ENCODE measurements at places on chromosomes 16 and 17.

GRCh38 chr16:84498859-84499620 lies 5.4 kb downstream of the MEAK7 start:
- DNase-seq: no peak

- DNase-seq: no peak
These were observed 47.1 kb upstream of the CLEC19A start for GRCh38 chr16:19238406-19238805.

- no peak for DNase-seq
These were observed 769.1 kb upstream of the CDH8 start for GRCh38 chr16:62805221-62805857.

DNA sequence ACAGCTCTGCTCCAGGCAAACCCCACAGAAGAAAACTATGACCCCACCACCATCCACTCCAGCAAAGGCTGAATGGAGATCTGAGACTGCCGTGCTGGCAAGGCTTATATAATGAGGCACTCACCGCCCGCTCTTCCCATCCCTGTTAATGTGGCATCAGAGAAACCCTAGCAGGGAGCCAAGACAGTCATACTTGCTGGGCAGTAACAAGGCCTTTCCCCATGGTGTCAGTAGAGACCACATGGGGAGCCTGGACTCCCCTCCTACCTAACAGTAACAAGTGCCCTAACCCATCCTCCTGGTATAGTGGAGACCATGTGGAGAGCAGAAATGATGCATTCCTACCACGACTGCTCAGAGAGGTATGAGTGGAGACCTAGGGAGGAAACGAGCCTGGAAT lies 235.2 kb downstream of the C16orf78 start:
- DNase-seq: no peak

DNA sequence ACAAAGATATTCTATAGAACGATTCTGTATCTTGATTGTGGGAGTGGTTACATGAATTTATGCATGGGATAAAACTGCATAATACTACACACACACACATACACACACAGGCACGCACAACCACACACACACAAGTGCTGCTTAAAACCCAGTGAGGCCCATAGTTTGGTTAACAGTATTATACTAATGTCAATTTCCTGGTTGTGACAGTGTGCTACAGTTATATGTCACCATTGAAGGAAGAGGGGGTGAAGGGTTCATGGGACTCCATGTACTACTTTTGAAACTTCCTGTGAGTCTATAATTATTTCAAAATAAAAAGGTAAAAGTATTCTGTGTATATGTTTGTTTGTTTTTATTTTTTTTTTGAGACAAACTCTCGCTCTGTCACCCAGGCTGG lies 8.1 kb downstream of the ZC3H7A start:
- DNase-seq: no peak

GRCh38 chr17:6137716-6138502 lies 67.7 kb downstream of the WSCD1 start:
- no peak for DNase-seq

GRCh38 chr16:5220705-5221104 lies 123.1 kb upstream of the EEF2KMT start:
- DNase-seq: no peak

GRCh38 chr17:2449486-2449885 lies 48.6 kb upstream of the MNT start:
- no peak for DNase-seq

DNA sequence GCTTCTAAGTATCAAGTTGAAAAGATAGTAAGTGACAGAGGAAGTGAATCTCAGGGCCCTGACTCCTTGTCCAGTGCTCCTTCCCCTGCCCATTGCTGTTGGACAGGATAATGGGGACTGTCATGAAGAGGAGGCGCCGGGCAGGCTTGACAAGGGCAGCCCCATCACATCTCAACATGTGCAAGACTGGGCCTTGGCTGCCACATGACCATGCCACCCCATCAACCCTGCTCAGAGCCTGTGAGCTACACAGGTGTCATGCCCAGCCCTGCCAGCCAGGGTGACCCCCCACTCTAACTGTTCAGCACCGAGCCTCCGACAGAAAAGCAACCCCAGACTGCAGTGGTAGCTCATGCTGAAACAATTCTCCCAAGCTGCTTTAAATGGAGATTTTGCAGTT lies 171.6 kb downstream of the C16orf78 start:
- no peak for DNase-seq

DNA sequence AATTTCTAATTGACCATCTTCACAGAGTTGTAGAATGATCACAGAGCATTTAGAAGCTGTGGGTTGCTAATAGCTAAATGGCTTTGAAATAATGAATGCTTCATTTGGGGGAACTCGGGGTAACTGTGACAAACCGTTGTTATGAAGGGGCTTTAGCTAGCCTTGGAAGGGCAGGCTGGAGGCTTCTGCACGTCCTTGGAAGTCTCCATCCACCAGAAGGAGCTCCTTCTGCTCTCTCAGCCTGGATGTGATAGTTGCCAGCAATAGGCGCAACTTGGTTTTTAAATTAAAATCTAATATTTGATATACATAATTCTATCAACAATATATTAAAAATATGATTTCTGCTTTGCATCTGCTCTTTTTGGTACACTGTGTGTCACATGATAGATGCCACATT lies 200.5 kb downstream of the RPTOR start:
- DNase-seq: no peak

GRCh38 chr17:31680126-31680525 lies 178.9 kb downstream of the COPRS start:
- DNase-seq: no peak

GRCh38 chr16:2284797-2285576 lies 17.1 kb upstream of the RNPS1 start:
- no peak for DNase-seq

DNA sequence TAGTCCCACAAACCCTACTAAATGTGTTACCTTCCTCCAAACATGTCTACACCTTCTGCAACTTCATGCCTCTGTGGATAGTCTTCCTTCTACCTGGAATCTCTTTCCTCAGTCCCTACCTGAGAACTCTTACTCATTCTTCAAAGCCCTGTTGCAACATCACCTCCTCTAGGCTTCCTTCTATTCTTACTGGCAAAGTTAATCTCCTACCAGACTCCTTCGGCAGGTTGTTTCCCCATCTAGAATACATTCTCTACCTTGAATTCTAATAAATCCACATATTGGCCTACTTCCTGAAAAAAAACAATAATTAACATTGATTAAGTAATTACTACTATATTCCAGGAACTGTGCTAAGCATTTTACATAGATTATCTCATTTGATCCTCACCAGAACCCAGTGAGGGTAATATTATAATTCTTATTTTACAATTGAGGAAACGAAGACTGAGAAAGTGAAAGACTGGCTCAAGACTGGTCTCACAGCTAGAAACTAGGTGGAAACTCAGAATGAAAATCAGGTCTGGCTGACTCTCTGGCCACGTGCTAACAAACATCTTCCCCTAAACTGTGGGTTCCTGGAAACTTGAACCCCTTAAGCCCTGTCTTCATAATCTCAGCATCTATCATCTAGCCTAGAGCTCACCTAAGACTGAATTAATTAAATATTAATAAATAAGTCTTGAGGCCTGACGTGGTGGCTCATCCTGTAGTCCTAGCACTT lies 4.6 kb upstream of the STAT3 start:
- no peak for DNase-seq

DNA sequence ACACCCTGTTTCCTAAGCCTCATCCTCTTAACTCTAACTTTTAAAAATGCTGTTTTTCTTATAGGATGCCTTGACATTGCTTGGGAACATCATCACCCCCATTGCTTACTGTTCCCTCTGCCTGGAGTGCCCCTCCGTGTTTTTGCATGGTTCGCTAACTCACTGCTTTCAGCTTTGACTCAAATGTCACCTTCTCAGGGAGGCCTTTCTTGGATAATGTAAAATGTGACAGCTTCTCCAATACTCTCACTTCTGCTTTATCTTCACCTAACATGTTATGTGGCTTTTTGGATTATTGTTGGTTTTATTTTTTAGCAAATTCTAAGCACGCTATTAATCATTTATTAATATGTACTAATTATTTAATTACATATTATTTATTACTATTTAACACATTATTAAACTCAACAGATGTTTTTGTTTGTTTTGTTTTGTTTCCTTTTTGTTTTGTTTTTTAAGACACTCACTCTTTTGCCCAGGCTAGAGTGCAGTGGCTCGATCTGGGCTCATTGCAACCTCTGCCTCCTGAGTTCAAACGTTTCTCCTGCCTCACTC lies 3.8 kb downstream of the CRYM start:
- no peak for DNase-seq

DNA sequence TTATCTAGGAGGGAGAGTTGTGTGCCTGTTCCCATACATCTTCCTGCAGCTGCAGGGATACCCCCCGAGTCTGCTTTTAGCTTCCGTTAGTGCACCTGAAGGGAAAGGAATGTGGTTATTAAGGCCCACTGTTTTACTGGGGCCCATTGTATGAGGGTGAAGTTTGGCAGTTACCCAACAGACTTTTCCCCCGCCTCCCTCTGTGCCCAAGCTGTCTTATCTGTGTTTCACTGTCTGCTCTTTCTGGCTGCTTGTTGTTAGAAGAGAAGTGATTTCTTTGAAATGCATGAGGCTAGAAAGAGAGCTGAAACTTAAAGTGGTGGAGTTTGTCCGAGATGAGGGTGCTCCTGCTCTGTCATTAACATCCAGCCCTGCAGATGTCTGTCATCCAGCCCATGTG lies 7.4 kb upstream of the OR1A2 start:
- no peak for DNase-seq

GRCh38 chr16:82609140-82609539 lies 17.6 kb upstream of the CDH13 start:
- DNase-seq: no peak

- DNase-seq: no peak
These were observed 3.2 kb upstream of the MRPL58 start for GRCh38 chr17:75009139-75009724.

DNA sequence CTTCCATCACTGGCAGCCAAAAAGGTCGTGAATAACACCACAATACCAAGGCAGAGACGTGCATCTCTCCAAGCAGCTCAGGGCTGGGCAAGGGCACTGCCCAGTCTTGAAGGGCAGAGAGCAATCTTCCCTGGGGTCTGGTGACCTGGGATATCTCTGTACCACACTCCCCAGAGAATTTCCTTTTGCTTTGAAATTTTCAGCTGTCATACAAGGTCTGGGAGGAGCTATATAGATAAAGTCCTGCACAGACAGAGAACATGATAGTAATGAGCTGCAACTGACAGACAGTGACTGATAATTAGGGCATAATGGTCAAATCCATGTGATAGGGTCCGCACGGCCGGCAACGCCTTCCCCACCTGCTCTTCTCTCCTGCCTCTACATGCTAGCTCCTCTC lies 68.2 kb downstream of the DYNLRB2 start:
- DNase-seq: no peak

DNA sequence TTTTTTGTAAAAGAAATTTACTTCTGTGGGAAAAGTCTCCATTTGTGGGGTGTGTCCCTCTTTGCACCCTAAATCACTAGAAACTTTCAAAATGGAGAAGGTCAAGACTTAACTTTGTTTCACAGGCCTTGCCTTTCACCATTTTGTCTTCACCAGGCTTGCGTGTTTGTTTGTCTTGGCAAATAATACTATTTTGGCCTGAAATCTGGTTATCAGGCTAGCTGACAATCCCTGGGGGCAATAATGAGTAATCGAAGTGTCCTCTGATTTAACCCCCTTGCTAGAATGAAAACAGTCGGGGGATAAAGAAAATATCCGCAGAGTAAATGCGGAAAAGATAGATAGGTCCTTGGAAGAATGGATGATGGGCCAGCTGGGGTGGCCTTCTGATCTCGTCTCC lies 34.5 kb downstream of the SLC39A11 start:
- DNase-seq: no peak

- DNase-seq: no peak
These were observed 320 bp upstream of the KRTAP4-2 start for GRCh38 chr17:41178341-41178740.

GRCh38 chr16:12459391-12460063 lies 344.2 kb downstream of the CPPED1 start:
- no peak for DNase-seq

DNA sequence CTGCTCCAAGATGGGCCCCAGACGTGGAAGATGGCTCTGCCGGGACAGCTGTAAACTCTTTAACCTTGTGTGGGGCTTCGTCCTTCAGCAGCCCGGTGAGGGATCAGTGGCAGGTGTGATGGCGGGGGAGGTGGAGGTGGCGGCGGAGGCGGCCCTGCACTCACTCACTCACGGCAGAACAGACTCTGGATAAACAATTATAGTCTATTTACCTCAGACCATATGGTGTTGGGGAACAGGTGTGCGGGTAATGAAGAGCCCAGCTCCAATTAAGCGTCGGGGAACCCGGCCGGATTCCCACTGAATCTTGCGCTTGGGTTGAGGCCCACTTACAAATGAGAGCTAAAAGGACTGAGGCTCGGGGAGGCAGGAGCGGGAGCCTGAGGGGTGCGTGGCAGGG lies 104.3 kb upstream of the SDK2 start:
- no peak for DNase-seq

DNA sequence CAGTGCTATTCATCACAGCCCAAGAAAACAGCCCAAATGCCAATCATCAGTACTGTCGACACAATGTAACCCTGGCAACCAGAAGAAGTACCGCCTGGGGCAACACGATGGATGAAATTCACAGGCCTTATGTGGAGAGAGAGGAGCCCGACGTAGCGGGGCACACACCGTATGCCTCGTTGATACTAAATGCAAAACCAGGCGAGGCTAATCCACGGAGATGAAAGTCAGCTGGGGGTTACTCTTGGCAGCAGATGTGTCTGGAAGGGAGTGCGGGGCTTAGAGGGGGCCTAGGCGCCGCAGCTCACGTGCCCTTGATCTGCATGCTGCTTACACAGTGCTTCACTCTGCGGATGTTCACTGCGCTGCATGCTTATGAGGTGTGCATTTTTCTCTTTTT lies 29.8 kb downstream of the ITGAE start:
- no peak for DNase-seq

GRCh38 chr17:28189667-28190066 lies 129.3 kb upstream of the TMEM97 start:
- no peak for DNase-seq

Data from NCI-H460 (cell line).